ENCODE measurements at places on chromosomes 7 and 10. TPM values are rescaled to one million over a fixed set of nuclear protein-coding genes. Genes with fewer than 3 reads are reported as not detected.

GRCh38 chr7:18610331-18610948 is 114.9 kb downstream of the HDAC9 start:
- H3K27me3 ChIP-seq: no peaks in the 10 kb centered on the region
- H3K36me3 ChIP-seq: no peaks in the 10 kb centered on the region
- H3K27ac ChIP-seq: no peak overlapping the region
- DNase-seq: peak; percentile 76
- peaks cover 7% of the 10 kb centered on the region for H3K4me1 ChIP-seq
- H3K4me3 ChIP-seq: no peak overlapping the region

GRCh38 chr7:122750389-122750788 is 47.7 kb upstream of the RNF148 start:
- no peaks in the 10 kb centered on the region for H3K36me3 ChIP-seq
- no peak overlapping the region for H3K27ac ChIP-seq
- H3K4me1 ChIP-seq: no peaks in the 10 kb centered on the region
- no peak for DNase-seq
- H3K4me3 ChIP-seq: no peak overlapping the region

GRCh38 chr10:53479365-53479764 is 706.8 kb upstream of the MBL2 start:
- DNase-seq: no peak
- H3K36me3 ChIP-seq: no peaks in the 10 kb centered on the region
- H3K27me3 ChIP-seq: no peaks in the 10 kb centered on the region
- H3K4me3 ChIP-seq: no peak overlapping the region
- no peaks in the 10 kb centered on the region for H3K4me1 ChIP-seq
- no peak overlapping the region for H3K27ac ChIP-seq

DNA sequence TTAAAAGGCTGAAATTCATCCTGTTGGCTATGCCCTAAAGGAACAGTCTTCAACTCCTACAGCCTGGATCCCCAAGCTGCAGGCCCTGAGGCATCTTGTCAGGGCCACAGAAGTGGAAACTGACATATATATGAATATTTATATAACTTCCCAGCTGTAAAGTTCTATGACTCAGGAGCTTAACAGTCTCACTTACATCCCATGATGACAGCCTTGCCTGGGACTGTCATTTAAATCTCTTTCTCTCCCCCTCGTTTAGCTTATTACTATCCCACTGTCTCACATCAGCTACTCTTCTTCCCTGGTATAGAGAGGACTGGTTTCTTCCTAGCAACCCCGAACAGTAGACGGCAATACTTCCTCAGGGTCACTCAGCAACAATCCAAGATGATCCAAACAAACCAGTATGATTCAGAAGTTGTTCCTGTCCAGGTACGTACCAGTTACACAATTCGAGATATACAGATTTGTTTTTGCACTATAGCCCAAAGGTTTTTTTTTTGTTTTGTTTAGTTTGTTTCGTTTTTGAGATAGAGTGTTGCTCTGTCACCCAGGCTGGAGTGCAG is 22.7 kb downstream of the KIAA1549 start:
- H3K36me3 ChIP-seq: no peaks in the 10 kb centered on the region
- DNase-seq: no peak
- H3K27me3 ChIP-seq: no peaks in the 10 kb centered on the region
- no peak overlapping the region for H3K27ac ChIP-seq

Gene CYP3A4
- total RNA-seq: not detected

Gene BAIAP2L1
- not detected for total RNA-seq

Measured in Karpas-422 (cell line).